Stimulated activated CD4-positive, alpha-beta T cell treated with anti-CD3 and anti-CD28 coated beads, TNF-alpha, amount 100 ng/mL, for 24 hours (primary cell): ENCODE measurements at places on chromosomes 12 and 14.

DNA sequence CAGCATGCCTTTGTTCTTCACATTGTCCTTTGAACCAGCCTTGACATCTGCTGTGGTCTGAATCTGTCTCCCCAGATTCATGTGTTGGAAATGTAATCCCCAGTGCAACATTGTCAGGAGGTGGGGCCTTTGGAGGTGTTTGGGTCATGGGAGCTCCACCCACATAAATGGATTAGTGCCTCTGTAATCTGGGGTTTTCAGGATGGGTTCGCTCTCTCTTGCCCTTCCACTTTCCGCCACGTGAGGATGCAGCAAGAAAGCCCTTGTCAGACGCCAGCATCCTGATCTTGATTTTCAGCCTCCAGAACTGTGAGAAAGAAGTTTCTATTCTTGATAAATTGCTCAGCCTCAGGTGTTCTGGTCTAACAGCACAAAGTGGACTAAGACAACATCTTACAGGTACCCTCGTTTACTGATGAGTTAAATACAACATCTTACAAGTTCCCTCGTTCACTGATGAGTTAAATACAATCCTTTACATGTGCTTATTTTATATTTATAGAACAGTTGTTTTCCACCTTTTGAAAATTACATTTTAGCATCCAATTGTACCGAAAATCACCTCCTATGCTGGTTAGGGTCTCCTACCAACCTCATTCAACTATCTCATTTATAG, 54.4 kb upstream of the RIMBP2 start:
- DNase-seq, result no peak

DNA sequence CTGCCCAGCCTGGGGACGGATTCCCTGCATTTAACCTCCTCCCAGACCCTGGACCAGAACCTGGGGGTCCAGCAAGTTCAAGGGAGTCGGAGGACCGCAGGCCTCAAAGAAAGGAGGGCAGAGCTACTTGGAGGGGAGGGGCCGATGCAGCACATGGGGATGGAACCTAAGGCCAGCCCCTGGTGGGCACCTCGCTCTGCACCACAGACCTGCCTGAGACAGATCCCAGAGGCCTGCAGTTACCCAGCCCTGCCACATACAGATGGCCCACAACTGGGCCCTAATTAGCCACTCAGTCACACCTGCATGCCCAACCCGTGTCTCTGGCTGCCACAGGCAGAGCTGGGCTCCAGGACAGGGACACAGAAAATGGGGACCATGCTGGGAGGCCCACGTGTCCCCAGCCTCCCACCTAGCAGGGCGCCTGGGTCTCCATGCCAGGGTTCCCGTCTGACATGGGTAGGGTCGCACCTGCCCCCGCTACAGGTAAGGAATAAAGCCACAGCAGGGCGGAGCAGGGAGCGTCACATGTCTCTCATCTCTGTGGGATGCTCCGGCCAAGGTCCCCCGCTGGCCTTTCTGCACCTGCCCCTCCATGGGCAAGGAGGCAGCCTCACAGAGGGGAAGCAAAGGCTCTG, 16.7 kb downstream of the AKT1 start:
- DNase-seq, result no peak

DNA sequence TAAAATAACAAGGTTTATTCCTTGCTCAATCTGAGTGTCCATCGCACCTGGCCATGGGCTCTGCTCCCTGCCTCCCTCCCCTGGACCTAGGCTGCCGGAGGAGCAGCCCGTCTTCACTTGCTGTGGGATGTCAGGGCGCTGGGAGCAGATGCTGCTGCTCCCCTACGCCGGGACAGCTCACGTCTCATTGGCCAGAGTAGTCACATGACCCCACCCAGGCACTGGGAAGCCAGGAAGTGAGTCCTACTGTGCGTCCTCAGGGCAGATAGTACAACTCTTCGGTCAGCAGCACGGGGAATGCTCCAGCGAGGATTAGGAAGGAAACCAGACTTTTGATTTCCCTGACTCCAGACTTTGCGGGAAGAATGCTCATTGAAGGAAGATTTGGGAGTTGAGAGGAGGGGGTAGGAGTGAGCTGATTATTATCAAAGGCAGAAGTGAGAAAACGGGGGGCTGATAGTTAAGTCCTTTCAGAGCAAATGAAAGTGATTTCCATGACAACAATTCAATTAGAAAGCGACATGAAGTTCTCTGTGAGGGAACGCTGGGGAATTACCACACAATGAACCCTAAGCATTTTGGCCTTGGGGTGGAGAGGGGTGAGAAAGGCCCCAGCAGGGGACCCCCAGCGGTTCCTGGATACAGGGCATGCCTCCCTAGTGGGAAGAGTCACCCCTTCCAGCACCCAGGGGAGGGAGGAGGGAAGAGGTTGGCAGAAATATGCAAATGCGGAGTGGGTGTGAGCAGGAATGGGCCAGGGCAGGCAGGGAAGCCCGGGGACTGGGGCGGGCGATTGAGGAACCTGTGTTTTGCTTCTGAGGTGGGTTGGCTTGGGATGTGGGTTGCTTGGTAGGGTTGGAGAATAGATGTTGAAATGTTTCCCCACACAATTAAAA, 215.5 kb downstream of the AACS start:
- DNase-seq, result no peak

- DNase-seq, result peak; percentile 35
These were observed 107.0 kb downstream of the ADAMTS20 start for GRCh38 chr12:43444940-43445564.

GRCh38 chr14:90611936-90612335, 204.3 kb downstream of the TTC7B start:
- DNase-seq, result no peak

GRCh38 chr14:72014486-72014885, 82.3 kb downstream of the RGS6 start:
- no peak for DNase-seq

GRCh38 chr12:89383235-89384049, 31.1 kb upstream of the DUSP6 start:
- DNase-seq, result no peak

- no peak for DNase-seq
These were observed 50.5 kb upstream of the FBRSL1 start for GRCh38 chr12:132439333-132439904.

GRCh38 chr12:68856510-68856909, 48.5 kb downstream of the MDM2 start:
- DNase-seq, result no peak

GRCh38 chr12:82174936-82175335, 183.3 kb downstream of the CCDC59 start:
- DNase-seq, result no peak

DNA sequence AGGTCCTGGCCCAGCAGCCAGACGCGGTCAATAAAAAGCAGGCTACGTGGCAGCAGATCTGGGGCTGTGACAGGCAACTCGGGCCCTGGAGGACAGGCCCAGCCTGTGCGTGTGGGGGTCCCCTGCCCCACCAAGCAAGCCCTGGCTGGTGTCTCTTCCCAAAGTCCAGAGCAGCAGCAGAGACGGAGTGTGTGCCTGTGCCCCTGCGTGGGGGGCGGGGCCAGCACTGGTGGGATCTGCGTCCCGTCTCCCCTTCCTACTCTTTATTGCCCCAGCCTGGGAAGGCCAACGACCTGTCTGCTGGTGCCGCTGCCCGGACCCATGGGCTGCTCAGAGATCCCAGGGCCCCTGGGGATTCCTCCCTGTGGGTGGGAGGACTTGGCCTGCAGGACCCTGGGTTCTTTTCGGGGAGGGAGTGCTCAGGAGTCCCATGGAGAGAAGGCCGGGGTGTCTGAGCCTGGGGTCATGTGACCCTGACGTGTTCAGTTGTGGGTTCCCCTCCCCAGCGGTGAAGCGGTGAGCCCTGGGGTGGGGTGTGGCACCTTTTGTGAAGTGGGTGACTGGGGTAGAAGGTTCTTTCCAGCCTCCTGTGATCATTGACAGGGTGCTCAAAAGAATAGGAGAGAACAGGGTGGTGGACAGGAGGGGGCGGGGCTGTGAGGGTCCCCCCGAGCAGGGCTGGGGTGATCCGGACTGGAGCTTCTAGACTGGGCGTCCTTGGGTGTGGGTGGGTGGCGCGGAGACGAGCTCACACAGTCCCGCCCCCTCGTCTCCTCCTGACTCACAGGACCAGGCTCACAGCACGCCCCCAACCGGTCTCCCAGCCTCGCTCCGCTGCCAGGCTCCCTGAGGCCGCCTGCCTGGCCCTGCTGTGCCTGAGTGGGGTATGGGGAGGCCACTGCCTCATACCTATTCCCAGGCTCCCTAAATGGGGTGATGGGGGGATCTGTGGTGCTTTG, 22.4 kb downstream of the ASPG start:
- no peak for DNase-seq

- no peak for DNase-seq
These were observed 1202.3 kb downstream of the GALC start for GRCh38 chr14:86790408-86791364.

GRCh38 chr14:80865565-80865964, 76.0 kb downstream of the CEP128 start:
- DNase-seq, result no peak

DNA sequence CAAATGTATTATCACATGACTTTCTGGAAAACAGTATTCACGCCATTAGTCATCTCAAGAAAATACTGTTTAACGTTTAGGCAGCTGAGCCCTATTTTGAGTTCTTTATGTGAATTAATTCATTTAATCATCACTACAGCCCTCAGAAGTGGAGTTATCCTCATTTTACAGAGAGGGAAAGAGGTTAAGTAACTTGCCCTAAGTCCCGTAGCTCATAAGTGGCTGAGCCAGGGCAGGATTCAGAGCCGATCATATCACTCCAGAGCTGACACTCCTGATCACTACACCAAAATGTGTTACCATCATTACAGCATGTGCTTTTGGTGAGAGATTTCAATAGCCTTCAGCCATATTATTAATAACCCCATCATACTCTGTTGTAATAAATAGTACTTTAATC, 210.6 kb downstream of the FBXL14 start:
- DNase-seq, result no peak

- no peak for DNase-seq
These were observed 26.8 kb upstream of the VPS33A start for GRCh38 chr12:122293081-122293480.
